ENCODE measurements at places on chromosomes 1 and 21.

- no peak for DNase-seq
Measured at GRCh38 chr1:229689273-229689672, 63.2 kb downstream of the URB2 start.

GRCh38 chr1:232600424-232601258 is 29.3 kb downstream of the SIPA1L2 start:
- DNase-seq, result no peak

- DNase-seq, result no peak
Measured at GRCh38 chr1:87702455-87702854, 373.8 kb downstream of the LMO4 start.

- DNase-seq, result peak; percentile 79
Measured at GRCh38 chr1:27342778-27343638, 1.2 kb downstream of the SYTL1 start.

GRCh38 chr1:208000504-208000903 is 89.6 kb upstream of the CD34 start:
- no peak for DNase-seq

GRCh38 chr1:99851850-99852454 is 1.8 kb downstream of the AGL start:
- DNase-seq, result no peak

DNA sequence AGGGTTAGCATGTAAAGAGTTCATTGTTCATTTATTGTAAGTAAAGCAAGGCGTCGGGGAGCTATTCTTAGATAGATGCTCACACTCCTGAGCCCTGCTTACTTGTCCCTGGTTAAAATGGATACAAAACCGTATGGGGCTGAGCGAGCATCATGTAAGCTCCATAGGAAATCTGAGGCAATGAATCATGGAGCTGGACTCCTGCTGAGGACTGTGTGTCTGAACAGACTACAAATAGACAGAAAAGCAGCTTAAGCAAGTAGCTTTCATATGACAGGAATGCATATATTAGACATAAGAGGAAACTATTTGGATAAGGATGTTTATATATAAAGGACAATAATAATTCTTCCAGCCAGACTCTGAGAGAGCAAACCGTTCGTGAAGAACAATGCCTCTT is 604.9 kb upstream of the PTBP2 start:
- no peak for DNase-seq

DNA sequence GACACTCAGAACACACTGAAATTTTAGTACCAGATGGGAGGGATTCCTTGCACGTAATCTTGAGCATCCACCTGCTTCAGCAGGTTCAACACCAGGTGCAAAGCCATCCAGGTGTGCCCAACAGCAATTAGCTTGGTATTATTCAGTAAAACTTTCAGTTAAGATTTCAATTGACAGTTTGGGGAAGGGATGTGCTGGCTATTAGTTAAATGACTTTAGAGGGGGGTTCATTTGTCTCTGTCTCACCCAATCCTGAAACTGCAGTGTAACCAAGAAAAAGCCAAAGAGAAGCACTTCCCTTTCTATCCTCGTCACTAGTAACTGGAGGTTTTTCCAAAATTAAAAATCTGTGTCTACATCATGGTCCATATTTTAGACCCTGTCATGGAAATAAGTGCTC is 90.9 kb downstream of the PIK3R3 start:
- no peak for DNase-seq

- DNase-seq, result no peak
Measured at GRCh38 chr1:27833470-27833869, 2.9 kb downstream of the PPP1R8 start.

- no peak for DNase-seq
Measured at GRCh38 chr1:183886853-183887252, 81.9 kb downstream of the RGL1 start.

DNA sequence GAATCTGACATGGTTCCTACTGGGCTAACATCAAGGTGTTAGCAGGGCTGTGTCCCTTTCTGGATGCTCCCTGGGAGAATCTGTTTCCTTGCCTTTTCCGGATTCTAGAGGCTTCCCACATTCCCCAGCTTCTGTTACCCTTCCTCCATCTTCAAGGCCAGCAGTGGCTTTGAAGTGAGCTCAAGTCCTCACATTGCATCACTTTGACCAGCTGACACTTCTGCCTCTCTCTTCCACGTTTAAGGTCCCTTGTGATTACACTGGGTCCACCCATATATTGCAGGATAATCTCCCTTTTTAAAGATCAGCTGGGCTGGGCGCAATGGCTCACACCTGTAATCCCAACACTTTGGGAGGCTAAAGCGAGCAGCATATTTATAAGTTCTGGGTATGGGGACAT is 33.1 kb downstream of the CNST start:
- no peak for DNase-seq

DNA sequence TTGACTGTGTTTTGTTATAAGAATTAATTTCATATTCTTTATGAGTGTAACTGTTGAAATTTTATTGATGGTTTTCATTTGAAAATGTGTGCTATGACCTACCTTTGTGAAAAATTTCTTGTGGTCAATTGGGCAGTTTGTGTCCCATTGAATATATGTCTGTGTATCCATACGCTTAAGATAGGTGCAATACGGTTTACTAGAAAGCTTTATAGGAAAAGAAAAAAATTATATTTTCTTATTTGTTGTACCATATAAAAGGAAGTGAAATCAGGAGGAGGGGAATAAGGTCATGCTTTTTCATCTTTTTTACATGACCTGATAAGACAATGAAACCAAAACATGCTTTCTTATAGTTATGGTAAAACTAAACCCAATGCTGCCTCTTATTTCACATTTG is 807.7 kb downstream of the USP25 start:
- no peak for DNase-seq

GRCh38 chr1:41656068-41656467 is 171.6 kb upstream of the EDN2 start:
- no peak for DNase-seq

GRCh38 chr1:65330822-65331221 is 21.5 kb downstream of the DNAJC6 start:
- no peak for DNase-seq

DNA sequence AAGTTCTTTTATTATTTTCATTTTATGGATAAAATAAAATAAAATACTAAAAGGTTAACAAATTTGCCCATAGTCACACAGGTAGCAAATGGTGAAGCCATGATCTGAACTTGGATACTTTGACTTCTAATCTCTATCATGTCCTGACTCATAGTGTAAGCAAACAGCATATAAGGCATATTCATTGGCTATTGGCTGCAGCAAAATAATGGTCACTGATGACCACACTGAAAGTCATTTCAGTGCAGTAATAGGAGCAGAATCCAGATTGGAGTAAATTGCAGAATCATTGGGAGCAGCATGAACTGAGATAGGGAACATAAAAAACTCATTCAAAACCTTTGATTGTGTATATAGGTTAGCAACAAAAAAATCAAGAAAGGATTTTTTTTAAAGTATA is 262.9 kb downstream of the PLA2G4A start:
- no peak for DNase-seq

- no peak for DNase-seq
Measured at GRCh38 chr1:228029281-228029680, 22.5 kb downstream of the WNT3A start.

DNA sequence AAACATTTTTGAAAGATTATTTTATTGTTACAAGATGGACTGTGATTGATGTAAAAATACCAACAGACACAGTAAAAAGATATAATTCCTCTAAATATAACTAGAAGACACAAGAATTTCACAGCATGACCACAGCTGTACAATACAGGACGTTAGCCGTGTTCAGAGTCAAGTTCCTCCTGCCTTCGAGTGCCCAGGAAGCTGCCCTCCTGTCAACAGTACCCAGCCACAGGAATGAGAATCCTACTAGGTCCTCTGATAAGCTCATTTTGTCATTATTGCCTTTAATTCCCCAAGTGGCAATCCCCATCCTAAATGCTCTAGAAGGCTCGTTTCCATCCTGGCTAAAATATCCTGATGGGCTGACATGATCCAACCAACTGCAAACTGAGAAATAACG is 16.4 kb upstream of the CAPN2 start:
- DNase-seq, result no peak

DNA sequence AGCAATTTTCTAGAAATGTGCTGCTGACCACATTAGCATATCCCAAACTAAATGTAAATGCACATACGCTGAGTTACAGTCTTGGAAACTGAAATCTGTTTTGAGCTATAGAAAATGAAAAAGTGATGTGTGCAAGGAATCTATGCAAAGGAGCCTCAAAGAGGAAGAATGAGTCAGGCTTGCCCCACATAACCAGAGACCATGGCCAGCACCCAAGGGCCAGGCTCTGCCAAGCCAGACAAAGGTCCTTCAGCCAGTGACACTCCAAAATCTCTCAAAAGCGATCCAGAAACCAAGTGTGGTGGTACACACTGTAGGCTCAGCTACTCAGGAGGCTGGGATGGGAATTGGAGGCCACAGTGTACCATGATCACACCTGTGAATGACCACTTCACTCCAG is 195.2 kb downstream of the TOMM20 start:
- DNase-seq, result no peak

GRCh38 chr1:11062965-11063401 is 3.2 kb upstream of the SRM start:
- no peak for DNase-seq

DNA sequence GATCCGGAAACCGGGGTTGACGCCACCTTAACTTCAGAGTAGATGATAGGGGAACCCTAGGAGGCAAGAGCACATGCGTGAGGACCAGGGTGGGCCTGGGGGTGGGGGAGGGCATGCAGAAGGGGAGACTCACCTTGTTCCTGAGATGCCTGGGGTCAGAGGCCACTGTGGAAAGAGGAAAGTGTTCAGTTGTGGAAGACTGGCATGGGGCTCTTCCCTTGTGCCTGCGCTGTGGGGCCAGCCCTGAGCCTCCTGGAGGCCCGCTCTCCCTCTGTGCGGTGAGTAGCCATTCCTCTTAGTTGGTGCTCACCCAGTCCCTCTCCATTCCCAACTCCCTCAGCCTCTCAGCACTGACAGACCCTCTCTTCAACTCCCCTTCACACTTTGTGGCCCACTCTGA is 36.6 kb downstream of the FCRL5 start:
- no peak for DNase-seq

DNA sequence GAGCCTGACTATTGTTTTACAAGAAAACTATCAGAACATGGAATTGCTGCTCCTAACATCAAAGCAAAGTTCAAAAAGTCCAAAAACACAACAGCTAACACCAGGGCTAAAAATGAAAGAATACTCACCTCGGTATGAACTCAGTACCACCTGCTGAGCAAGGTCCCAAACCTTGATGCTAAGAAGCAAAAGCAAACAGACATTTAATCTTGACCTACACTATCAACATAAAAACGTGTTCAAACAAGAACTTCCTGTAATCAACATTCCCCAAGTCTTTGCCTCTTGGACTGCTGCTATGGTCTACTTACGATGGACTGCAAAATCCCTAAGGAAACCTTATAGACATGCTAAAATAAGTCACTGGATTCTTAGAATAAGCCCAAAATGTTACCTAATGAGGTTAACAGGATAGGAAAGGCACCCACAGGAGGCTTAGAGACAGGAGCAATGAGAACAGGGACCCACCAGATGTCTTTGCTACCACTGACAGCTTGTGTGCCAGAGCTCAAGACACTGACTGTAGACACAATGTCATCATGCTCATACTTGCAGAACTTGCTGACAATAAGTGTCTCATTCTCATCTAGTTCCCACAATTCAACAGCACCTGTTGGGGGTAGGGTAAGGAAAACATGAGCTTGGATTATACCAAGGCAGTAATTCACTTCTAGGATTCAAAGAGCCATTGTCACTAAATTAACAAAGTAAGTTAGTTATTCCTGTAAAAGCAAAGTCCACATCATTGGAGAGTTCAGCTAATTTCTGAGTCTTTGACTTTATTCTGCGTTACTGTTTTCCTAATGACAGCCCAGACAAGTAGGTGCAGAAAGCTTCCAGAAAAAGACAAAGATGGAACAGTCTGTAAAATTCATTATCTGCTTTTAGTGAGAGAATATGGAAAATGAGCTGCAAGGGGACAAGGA is 1.8 kb downstream of the WDR77 start:
- peak; percentile 46 for DNase-seq

DNA sequence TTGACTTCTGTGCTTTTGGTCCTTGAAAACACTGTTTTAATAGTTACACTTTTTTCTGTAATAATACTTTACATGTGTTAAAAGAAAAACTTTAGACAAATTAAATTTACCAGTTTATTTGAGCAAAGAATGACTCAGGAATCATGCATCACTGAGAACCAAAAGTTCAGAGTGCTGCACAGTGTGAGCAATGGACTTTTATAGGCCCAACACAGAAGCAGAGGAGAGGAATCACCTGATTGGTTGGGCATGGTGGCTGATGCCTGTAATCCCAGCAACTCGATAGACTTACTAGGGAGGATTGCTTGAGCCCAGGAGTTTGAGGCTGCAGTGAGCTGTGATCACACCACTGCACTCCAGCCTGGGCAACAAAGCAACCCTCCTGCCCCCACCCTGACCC is 29.3 kb downstream of the ZNF648 start:
- DNase-seq, result peak; percentile 8

GRCh38 chr1:86542631-86543030 is 4.2 kb upstream of the CLCA4 start:
- peak; percentile 87 for DNase-seq

All from foreskin keratinocyte (primary cell).